ENCODE measurements at places on chromosomes 7 and 10.

DNA sequence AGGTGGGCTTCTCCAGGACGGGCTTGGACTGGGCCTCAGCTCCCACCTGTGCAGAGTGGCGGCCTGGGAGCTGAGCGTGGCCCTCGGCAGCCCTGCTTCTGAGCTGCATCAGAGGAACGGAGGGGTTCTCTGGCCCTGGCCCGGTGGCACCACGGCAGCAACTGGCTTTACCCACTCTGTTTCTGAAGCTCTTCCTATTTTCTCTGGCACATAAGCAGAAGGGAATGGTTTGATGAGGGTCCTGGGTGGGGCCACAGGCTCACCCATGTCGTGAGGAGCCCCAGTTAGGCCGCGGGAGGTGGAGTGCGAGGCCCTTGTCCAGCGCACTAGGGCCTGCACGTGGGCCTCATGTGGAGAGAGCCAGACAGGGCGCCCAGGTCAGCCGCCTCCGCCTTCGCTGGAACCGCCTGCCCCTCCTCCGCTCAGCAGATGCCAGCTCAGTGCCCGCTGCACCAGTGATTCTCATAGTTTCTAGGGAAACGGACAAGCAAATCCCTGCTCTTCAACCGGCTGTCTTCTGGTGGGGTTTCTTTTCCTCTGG lies 284.0 kb downstream of the CELF2 start:
- DNase-seq = no peak

- no peak for DNase-seq
These were observed 19.1 kb downstream of the ACADSB start for GRCh38 chr10:123027861-123028260.

GRCh38 chr10:132554991-132555647 lies 17.5 kb downstream of the INPP5A start:
- no peak for DNase-seq

DNA sequence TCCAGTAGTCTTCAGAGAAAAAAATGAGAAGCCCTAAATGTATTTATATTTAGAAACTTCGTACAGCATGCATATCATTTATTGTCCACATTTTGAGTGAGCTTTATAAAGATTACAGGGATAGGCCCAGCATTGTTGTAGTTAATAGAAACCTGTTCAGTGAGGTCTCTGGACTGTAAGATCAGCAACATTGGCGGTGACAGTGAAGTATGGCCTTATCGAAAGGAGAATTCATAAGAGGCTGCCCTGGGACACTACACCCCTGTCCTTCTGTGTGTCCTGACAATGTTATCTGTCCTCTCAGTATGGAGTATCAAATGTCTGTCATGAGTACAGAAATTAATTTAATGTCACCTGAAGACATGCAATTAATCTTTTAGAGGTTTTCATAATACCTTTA lies 57.2 kb downstream of the SHH start:
- DNase-seq = no peak

- DNase-seq = no peak
These were observed 531.3 kb upstream of the MKI67 start for GRCh38 chr10:128657548-128657947.

DNA sequence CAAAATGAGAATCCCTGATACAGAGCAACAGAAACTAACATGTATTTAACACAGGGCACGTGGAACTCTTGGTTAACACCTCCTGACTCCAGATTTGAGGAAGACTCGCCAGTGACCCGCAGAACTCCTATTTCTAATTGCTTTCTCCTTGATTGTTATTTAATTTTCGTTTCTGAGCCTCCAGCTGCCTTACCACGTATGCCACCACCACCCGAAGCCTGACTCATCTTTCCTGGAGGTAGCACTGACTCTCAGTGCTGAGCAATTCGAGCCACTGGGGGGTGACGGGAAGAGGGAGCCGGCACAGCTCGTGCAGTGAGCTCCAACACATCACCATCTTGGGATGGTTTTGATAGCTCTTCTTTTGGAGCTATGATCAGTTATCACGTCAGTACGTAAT lies 273.9 kb upstream of the MGMT start:
- DNase-seq = no peak

DNA sequence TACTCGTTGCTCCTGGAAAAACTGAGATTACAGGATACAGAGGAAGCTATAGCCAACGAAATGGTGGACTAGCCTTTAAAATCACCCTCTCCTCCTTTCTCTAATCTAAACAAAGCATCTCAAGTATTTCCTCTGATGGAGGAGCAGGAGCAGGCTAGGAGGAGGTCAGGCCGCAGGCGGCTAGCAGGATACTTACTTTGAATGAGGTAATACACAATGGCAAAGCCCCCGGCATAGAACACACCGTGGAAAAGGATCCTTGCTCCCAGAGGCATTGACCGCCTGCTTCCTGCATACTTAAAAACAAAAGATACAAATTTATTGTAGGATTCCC lies 64.4 kb downstream of the STK17A start:
- no peak for DNase-seq

Measured in thoracic aorta (tissue), 2 donors.